HCEC 1CT (cell line): ENCODE measurements at places on chromosomes 7 and 10.

DNA sequence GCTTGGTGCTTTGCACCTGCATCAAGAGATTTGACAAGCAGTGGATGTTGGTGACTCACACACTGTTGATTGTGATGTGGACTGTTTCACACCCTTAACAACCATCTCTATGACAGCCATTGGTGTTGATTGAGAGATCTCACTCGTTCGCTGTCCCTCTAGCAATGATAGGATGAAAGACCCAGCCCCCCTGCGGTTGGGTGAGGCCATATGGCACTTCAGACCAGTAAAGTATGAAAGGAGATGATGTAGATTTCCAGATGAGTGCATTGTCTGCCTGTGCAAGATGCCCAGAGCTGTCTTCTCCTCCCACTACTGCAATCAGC, 138.7 kb upstream of the PRR15 start:
- DNase-seq: no peak

- DNase-seq: no peak
Measured at GRCh38 chr10:30705625-30706149, 76.1 kb upstream of the LYZL2 start.

DNA sequence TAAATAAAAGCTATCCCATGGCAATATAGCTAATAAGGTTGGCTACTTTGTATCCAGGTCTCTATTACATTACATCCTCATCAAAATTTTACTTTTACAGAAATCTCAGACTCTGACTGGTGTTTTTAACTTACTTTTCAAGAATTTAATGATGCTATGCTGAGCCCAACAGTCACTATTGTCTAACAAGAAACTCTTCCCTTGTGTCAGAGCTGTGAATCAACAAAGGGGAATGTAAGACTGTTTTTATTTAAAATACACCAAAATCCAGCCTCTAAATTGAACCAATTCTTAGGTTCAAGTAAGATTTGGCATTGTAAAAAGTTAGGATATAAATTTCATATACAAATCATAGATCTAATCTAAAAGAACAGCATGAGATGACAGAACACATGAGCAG, 7.0 kb downstream of the RTKN2 start:
- DNase-seq: peak; percentile 12

GRCh38 chr10:3875842-3876235, 90.8 kb upstream of the KLF6 start:
- no peak for DNase-seq

DNA sequence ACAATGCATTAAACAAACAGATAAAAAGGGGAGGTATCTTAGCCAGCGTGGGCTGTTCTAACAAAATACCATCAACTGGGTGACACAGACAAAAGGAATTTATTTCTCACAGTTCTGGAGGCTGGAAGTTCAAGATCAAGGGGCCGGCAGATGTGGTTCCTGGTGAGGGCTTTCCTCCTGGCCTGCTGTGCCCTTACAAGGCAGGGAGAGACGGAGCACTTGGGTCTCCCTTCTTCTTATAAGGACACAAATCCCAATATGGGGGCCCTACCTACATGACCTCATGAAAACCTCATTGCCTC, 281.6 kb upstream of the KLF14 start:
- DNase-seq: peak; percentile 79

DNA sequence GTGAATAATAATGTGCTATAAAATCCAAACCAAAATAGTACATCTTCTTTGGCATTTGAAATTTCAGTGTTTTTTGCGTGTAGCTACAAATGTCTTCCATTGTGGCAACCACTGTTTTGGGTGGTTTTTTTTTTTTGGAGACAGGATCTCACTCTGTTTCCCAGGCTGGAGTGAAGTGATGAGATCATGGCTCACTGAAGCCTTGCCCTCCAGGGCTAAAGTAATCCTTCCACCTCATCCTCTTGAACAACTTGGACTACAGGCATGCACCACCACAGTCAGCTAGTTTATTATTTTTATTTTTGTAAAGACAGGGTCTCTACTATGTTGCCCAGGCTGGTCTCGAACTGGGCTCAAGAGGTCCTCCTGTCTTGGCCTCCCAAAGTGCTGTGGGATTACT, 455.1 kb downstream of the AUTS2 start:
- DNase-seq: no peak

GRCh38 chr10:99983280-99983988, 26.3 kb downstream of the DNMBP start:
- DNase-seq: peak; percentile 80

- DNase-seq: peak; percentile 20
Measured at GRCh38 chr7:98733036-98733435, 116.0 kb downstream of the NPTX2 start.

DNA sequence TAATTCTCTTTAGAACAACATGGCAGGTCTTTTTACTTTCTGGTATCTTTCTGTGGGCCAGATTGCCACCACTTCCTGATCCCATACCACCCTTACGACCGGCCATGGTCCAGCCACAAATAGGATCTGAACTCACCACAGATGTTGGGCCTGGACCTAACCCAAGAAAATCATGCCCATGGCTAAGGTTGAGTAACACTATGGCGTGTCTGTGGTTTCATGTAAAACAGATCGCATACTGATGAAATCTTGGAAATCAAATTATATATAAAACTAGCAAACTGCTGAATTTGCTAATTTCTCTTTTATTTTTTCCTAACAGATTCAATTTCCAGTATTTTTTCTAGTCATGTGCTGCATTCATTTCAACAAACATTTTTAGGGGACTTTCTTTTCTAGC, 77.2 kb downstream of the CH25H start:
- peak; percentile 88 for DNase-seq

DNA sequence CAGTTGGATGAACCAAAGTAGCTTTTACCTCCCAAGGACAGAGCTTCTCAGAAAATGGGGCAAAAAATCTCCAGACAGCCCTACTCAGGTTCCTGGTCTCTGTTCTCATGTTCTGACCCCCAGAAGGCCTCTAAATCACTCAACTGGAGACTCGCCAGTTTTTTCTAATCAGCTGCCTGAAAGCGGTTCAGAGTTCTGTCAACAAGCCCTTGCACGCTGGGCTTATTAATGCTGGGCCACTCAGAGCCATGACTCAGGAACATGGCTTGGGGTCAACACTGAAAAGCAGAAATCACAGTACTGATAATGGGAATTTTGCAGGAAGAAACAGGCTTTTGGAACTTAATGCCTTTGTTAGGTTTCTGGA, 15.3 kb downstream of the ECHDC3 start:
- peak; percentile 52 for DNase-seq

DNA sequence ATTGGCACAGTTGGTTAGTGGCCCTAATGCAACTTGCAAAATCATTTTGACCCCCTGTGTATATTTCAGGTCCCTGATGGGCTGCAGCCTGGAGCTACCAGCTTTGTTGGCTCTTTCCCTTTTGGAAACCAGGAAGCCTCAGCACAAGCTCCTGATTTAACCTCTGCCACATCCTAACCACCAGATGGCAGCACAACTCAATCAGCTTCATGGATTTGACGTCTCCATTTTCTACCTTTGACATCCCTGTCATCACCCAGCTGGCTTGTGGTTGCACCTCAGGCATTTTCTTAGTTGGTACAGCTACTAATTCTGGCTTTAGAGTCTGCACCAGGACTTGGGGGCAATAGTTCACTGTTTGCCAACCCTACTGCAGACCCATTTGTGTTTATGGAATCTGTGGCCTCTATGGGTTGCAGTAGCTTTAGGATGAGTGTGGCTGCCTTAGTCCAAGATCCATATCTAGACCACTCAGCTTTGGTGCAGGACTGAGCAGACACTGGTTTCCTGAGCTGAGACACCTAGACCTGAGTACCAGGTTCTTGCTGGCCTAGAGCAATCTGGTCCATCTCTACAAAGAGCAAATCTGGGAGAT, 456.2 kb downstream of the REEP3 start:
- DNase-seq: peak; percentile 19

- peak; percentile 7 for DNase-seq
Measured at GRCh38 chr7:76507723-76508406, 2.5 kb upstream of the UPK3B start.

DNA sequence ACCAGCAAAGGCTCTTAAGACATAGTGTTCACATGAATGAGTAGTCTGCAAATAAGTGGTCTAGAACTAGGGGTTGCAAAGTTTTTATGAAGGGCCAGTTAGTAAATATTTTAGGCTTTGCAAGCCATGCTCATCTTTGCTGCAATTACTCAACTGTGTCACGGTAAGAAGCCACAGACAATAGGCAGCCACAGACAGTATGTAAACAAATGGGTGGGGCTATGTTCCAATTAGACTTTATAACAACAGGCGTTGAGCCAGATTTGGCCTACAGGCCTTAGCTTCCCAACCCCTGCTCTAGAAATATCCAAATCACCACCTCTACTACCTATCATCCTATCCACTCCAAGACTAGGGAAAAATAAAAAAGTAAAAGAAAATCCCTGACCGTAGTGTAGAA, 9.2 kb downstream of the IKZF5 start:
- no peak for DNase-seq

DNA sequence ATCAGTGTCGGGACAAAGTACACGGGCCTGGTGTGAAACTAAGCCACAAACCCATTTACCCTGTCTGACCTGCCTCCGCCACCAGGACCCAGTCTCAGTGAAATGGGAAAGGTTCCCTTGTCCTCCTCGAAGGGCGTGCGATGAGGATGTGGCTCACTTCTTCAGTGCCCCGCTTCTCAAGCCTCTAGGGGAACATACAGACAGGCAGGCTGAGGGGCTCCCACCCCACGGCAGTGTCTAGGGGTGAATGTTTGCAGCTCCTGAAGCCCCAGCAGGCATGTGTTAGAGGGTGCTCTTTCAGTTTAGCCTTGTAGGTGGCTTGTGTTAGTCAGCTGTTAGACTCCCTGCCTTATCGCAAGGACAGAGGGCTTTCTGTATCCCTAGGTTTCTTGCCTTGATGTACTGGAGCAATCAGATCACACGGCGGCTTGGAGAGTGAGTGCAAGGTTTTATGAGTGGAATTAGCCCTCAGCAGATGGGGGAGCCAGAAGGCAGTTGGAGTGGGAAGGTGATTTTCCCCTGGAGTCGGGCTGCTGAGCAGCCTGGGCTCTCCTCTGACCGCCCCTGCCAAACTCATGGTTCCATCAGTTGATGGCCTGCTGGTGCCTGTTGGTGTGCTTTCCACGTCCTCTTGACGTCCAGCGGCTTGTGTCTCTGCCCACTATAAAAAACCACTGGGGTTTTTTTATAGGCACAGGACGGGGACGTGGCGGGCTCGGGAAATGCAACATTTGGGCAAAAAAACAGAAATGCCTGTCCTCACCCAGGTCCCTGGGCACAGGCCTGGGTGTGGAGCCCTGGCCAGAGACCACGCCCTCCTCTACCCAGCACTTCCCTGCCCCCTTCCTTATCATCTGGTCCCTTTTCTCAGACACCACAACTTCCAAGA, 759 bp downstream of the NUDT1 start:
- DNase-seq: peak; percentile 28

DNA sequence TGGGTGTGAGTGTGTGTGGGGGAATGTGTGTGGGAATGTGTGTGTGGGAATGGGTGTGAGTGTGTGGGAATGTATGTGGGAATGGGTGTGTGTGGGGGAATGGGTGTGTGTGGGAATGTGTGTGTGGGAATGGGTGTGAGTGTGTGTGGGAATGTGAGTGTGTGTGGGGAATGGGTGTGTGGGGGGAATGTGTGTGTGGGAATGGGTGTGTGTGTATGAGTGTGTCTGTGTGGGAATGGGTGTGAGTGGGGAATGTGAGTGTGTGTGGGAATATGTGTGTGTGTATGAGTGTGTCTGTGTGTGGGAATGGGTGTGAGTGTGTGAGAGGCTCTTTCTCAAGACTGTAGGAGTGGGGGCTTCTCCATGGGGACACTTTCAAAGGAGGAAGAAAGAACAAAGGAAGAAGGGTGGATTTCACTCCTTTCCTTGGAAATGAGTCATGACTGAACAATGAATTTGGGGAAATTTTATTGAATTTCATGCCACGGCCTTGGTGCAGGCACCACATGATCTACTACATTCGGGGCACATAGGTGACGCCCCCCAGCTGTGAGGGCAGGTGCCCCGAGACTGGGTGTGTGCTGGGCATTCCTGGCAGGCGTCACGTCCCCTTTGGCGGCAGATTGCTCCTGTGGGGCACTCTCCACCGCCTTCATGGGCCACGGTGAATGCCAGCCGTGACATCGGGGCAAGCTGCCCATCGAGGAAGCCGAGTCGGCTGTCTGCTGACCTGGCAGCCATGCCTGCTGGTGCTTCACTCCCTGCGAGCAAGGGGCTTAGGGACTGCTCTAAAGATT, 88.8 kb upstream of the INSIG1 start:
- peak; percentile 64 for DNase-seq

DNA sequence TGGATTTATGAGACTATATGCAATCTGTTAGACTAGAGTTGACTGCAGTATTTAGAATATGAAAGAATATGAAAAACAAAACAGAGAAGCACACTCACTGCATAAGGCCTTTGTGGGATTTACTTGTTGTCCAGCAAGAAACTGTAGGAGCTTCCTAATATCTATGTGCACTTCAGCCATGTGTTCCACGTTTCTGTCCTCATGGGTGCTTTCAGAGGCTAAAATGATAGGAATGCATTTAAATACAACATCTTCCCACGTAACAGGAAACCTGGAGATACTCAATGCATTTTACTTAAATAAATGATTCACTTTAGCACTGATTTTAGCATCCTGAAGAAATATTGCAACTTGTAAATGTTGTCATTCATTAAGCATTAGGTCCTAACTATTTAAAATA, 11.7 kb downstream of the HUS1 start:
- no peak for DNase-seq

DNA sequence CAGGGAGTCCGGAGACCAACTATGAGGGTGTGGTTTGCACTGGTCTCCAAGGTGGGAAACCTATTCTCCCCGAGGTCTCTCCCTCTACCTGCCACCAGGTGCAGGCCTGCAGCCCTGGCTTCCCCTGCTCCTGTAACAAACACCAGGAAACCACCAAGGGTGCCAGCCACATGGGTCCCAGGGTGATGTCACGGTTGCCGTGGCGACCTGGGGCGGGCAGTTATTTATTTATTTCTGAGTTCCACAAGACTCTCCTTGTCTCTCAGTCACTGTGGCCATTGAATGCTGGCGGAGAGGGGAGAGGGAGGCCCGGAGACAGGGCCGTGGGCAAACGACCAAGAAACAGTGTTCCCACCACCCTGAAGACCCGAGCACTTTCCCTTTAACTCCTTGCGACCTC, 27.0 kb downstream of the MMD2 start:
- DNase-seq: no peak

DNA sequence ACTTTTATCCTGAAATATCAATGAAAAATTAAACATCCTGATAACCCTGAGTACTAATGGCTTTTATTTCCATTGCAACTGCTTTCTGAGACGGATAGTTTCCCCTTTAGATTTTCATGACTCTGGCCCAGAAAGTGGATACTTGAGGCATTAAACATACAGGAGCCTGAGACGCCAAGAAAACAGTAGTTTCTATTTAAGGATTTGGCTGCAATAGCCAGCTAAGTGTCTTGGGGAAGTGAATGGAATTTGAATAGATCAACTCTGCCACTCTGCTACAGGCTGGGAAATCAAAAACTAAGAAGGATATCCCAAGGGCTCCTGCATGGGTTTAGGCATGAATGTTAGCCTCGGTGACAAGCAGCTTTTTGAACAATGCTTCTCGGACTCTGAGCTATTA, 24.7 kb upstream of the GPAM start:
- DNase-seq: no peak

- no peak for DNase-seq
Measured at GRCh38 chr7:151048911-151049463, 656 bp downstream of the ASIC3 start.

GRCh38 chr7:103637094-103637493, 191.1 kb upstream of the SLC26A5 start:
- peak; percentile 92 for DNase-seq
